Dorsolateral prefrontal cortex (tissue), 122 donors: ENCODE measurements at places on chromosomes 4 and X.

DNA sequence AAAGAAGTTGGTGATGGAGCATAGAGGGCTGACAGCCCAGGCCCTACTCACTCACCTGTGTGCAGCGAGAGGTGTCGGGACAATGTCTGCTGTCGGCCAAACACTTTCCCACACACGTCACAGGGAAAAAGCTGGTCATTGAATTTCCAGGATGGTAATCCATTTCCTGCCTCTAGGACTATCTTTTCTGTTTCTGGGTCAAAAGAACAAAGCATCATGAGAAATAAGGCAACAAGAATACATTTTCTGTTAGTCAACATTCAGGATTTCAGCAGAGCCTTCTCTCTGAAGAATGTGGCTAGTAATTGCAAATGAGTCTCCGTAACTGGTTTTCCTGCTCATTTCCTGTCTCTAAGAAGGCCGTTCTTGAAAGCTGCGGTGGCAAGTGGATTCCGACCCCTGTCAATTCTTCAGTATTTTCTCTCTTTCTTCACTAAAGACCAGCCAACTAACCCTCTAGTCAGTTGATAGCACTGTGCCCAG lies 99.4 kb downstream of the C4orf51 start:
- no peak for DNase-seq

- DNase-seq: no peak
These were observed 692.1 kb upstream of the POU3F4 start for GRCh38 chrX:82816001-82816400.

- DNase-seq: no peak
These were observed 7.6 kb downstream of the MED14 start for GRCh38 chrX:40727581-40728252.

DNA sequence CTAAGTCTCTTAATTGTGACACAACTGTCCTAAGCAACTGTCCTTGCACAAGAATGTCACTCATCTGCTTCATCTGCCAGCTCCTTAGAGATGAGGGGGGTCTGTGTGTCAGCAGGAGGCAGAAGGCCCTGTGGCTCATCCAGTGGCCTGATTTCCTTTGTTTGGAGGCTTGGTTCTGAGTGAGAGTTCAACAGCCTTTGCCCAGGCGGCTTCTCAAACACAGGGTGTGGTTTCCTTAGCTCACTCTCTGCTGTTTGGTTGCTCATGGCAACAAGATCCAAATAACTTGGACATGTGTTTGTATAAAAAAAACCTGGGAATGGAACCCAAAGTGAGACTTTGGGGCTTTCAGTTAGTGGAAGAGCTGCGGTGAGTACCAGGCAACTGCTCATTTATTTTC lies 46.6 kb downstream of the MAP7D3 start:
- DNase-seq: no peak

DNA sequence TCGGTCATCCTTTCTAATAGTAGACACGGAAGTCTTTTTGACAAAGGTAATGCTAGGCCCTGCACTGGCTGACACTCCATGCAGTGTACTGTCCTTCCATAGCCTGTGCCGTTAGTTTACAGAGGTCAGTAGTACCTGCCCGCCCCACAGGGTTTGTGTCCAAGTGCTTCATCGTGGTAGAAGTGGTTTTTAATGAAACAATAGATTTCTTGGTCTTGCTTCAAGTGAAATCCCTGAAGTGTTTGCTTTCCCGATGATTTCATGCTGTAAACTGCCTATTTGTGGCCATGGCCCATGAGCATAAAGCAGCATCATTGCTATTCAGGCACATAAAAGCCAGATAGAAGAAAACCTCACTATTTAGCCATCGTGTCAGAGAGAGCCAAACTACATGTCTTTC lies 139.3 kb downstream of the GPR143 start:
- no peak for DNase-seq

DNA sequence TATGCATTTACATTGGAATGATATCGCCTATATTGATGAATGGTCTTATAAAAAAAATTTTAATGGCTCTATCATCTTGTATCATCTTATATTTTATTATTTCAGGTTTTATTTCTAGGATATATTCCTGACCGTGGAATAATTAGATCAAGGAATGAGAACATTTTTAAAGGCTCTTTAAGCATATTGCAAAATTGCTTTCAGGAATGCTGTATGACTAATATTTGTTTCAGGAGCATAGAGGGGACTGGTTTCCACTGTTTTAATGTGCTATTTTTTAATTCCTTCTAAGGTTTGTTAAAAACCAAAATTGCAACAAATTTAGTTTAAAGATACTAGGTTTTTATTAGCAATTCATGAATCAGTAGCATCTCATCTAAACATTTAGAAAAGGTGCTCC lies 120.2 kb downstream of the BMPR1B start:
- DNase-seq: no peak

- no peak for DNase-seq
These were observed 2.7 kb upstream of the ADH7 start for GRCh38 chr4:99437723-99438404.
